Thyroid gland (tissue), 4 donors: ENCODE measurements at places on chromosomes 6 and 20.

DNA sequence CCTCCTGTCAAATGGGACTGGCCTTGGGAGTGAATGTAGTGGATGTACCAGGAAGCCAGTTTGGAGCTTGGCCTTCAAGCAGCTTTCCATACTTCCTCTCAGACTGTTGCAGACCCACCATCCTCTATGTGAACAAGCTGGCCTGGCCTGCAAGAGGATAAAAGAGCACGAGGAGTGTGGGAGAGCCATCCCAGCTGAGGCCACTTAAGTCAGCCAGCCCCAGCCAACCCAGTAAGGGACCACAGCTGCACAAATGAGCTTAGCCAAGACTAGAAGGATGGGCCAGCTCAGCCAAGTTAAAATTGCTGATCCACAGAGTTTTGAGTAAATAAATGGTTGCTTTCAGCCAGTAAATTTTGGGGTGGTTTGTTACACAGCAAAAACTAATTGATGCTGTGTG is 156.9 kb upstream of the SOX4 start:
- DNase-seq: no peak

GRCh38 chr6:2531426-2532215 is 219.1 kb downstream of the MYLK4 start:
- DNase-seq: no peak

GRCh38 chr6:169164986-169165385 is 88.7 kb downstream of the THBS2 start:
- no peak for DNase-seq

DNA sequence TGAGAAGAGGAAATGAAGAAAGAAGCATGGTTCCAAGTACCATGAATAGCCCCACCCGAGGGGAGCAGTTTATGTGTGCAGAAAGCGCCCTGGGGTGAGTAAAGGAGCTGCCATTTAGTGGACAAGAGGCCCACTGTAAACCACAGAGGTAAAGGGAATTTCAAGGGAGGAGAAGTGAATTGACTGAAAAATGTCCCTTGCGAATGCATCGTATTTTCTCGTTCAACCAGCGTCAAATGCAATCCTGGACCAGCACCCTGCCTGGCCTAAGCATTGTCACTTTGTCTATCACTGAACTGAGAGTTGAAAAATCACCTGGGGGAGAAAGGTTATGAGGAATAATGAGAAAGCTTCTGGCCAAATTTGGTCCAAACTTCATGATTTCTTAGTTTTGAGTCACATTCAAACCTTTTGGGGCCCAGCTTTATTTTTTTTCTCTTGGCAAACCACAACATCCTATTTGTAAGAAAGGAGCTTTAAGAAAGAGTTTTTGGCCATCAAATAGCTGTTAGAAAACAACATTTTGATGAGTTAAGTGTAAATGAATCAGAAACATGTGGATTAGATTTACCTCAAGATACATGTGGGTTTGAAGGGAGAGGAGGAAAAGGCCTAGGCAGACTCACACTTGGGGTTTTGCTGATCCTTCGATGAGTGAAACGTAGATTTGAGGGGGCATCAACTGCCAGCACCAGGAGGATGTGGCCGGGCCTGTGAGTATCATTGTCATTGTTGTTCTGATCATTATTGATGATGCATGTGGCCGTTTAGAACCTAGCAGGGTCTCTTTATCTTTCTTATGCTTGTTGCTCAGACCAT is 214.0 kb downstream of the CLIC5 start:
- no peak for DNase-seq

DNA sequence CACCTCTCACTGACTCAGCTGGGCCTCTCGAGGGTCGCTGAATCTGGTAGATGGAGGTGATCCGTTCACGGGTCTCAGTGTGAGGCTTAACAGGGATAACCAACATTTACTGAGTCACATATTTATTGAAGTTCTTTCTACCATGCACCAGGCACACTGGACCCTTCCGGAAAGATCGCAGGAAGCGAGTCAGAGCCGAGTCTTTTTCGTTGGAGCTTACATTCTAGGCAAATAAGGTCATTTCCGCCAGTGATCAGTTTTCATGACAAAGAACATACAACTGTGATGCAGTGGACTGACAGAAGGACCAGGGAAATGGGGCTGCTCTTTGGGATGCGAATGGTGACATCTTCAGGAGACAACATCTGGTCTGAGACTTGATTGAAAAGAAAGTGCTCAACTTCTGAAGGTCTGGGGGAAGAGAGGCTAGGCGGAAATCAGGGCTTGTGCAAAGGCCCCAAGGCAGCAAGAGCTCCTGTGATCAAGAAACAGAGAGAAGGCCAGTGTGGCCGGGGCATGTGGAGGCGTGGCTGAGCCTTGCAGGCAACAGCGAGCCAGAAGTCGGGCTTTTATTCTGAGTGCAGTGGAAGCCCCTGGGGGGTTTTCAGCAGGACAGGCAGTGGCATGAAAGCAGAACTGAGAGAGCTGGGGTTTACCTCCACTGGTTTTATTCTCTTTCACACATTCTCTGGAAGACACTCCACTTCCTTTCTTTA is 56.7 kb downstream of the APCDD1L start:
- no peak for DNase-seq

- DNase-seq: no peak
These were observed 35.4 kb downstream of the MDFI start for GRCh38 chr6:41673704-41674000.

DNA sequence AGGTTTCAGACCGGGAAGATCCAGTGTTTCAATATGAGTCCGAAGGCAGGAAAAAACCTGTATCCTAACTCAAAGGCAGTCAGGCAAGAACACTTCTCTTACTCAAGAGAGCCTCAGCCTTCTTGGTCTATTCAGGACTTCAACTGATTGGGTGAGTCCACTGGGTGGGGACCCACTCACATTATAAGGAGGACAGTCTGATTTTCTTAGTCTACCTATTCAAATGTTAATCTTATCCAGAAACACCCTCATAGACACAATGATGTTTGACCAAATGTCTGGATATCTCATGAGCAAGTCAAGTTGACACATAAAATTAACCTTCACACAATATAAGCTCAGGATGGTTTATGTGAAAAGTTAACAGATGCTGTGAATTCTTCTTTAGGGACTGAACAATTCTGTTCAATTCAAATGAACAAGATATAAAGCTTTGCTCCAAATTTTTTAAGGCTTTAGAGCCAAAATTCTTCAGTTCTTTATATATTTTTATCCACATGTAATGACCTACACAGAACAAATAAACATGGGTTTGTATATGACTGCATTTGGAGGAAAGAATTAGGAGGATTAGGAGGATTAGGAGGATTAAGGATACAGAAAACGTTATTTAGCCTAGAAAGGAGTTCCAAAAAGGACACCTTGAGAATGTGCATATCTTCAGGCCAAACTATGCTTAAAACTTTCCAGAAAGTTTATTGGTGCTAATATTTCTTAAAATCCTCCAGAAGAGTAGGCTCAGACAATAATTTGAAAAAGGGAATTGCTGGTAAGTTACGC is 35.3 kb upstream of the LAMA2 start:
- no peak for DNase-seq

GRCh38 chr6:15453622-15454021 is 207.8 kb downstream of the JARID2 start:
- DNase-seq: no peak

DNA sequence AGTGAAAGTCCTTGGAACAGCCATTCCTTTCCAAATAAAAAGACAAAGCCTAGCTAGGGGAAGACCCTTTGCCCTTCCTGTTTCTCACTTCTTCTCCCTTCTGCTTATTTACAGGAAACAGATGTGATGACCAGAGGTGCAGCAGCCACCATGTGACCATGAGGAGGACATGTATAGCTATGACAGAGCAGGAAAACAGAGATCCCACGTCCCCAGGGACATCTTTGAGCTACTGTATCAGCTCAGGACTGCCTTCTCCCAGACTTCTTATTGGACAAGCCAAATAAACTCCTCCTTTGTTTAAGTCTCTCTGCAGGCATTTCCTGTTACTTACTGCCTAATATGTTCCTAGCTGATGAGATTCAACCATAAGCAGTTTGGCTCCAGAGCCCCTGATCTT is 133.1 kb upstream of the MLN start:
- no peak for DNase-seq

DNA sequence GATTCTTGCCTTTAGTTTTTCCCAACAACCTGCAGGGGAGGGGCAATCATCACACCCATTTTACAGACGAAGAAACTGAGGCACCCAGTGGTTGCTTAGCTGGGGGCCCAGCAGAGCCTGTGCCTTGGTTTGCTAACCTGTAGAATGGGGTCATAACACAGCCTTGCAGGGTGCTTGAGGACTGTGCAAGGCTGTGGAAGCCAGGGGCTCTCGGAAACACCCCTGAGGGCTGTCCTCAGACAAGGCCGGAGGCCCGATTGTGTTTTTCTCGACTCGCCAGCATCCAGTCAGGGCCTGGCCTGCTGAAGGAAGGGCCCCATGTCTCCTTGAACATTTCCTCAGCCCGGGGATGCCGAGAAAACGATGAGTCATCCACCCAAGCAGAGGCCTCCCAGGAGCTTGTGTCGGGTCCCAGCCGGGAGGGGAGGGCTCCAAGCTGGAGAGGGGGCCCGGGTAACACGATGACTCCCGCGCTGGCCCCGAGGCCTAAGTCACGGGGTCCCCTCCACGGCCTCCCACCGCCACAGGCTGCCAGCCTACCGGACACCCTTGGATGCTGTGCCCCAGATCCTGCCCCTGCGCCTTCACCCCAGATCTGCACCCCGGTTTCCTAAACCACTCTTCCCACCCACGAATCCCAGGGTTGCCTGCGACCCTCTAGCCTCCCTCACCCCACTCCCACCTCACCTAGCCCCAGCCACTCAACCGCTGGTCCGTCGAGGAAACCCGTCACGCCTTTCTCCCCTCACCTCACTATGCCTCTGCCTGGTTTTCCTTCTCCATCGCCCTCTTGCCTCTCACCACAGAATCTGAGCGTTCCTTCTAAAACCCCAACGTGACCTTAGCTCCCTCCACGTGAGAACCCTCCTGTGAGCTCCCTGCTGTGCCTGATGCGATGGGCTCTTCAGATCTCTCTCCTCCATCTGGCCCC is 10.6 kb downstream of the NOL4L start:
- DNase-seq: no peak

- no peak for DNase-seq
These were observed 169.4 kb downstream of the NRN1 start for GRCh38 chr6:5837323-5837722.

GRCh38 chr6:57180596-57180995 is 8.5 kb downstream of the BAG2 start:
- no peak for DNase-seq

- no peak for DNase-seq
These were observed 20.6 kb upstream of the VEGFA start for GRCh38 chr6:43749461-43749860.

DNA sequence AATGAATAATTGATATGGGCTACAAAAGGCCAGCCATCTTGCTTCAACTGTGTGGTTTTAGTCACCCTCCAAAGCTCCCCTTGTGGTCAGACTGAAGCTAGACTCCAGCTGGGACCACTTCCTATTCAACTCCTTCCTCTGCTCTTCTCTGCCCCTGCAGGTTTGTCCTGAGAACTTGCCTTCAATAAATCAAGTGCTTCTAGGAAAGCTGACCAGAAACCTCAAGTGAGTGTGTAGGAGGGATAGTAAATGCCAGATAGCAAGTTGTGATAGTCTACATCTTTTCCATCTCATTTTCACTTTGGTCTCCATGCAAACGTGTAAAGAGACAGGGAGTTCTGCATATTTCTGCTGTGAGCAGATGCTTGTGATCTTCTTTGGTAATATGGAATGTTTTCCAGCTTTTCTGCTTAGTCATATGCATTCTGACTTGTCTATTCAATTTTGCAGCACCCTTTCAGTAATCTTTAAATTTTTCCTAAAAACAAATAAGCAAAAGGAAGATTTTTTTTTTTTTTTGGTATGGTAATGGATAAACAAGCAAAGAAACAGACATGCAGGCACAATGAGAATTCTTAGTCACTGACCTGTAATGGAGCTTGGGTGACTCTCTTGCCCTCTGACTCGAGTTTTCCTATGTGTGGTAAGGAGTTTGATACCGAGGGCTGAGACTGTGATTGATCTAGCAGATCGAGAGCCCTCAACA is 201.3 kb upstream of the BTBD3 start:
- no peak for DNase-seq

DNA sequence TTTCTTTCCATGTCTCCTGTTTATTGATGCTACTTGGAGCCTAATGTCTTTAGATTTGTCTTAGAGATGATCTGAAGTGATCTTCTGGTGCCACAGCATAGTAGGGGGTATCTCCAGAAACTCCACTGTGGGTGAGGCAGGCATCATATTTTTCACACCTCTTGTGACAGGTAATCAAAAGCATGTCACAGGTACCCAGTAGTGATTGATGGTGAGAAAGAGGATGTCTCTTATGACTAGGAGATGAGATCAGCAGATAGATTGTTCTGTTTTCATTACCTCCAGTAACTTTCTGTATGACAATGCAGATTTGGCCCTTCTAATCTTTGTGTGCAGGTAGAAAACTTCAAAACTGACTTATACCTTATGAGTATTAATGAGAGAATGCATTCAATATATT is 13.5 kb downstream of the NCOA7 start:
- DNase-seq: no peak

DNA sequence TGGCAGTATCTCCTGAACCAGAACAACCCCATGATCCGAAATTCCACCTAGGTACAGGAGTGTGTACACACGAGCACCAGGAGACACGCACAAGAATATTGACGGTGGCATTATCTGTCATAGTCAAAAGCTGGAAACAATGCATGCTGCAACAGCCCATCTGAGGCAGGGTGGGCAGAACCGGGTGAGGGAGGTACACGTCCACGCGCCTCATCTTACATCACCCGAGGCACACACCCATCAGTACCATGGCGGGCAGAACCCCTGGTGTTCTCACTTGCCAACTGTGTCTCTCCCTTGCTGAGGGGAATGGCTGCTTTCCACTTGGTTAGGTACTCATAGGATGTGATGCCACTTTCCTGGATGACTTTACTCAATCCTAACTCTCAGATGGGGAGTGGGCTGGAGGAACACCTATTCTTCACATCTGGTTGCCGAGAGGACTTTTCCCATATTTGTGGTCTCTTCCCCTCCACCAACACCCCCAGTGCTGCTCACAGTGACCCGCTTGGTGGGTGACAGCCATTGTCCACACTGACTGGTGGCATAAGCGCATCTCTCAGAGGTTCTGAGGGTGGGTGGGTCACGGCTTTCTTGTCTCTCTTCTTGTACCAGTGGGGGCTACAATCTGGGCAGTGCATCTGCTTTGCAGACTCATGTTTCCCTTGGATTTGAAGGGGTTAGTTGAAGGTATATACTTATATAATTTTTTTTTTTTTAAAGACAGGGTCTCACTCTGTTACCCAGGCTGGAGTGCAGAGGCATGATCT is 13.5 kb downstream of the PPP1R3G start:
- DNase-seq: no peak

DNA sequence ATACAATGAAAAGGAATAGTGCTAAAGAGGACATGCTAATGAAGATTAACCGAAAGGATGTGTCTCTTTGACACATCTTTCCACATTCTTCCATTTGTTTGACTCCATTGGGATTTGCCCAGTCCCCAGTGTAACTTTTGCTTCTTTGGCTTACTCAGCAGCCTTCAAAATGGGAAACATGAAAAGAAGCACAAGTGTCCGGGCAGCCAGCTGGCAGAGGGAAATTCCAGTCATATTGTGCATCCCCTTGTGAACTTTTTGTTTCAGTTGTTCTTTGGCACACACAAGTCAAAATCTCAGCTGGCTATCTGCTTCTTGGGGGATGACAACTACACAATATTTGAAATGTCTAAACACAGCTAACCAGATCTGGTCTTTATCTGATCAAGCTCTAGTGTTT is 157.4 kb downstream of the OGFRL1 start:
- DNase-seq: no peak
